NB4 (cell line): ENCODE measurements at places on chromosomes 12 and 14.

GRCh38 chr12:24081606-24082005, 132.1 kb upstream of the SOX5 start:
- DNase-seq = no peak

- no peak for DNase-seq
These were observed 289.8 kb upstream of the RTL1 start for GRCh38 chr14:101193106-101193844.

- no peak for DNase-seq
These were observed 101.6 kb upstream of the PLEKHG7 start for GRCh38 chr12:92601176-92601575.

- DNase-seq = no peak
These were observed 182.6 kb downstream of the CNTN1 start for GRCh38 chr12:40874868-40875267.

DNA sequence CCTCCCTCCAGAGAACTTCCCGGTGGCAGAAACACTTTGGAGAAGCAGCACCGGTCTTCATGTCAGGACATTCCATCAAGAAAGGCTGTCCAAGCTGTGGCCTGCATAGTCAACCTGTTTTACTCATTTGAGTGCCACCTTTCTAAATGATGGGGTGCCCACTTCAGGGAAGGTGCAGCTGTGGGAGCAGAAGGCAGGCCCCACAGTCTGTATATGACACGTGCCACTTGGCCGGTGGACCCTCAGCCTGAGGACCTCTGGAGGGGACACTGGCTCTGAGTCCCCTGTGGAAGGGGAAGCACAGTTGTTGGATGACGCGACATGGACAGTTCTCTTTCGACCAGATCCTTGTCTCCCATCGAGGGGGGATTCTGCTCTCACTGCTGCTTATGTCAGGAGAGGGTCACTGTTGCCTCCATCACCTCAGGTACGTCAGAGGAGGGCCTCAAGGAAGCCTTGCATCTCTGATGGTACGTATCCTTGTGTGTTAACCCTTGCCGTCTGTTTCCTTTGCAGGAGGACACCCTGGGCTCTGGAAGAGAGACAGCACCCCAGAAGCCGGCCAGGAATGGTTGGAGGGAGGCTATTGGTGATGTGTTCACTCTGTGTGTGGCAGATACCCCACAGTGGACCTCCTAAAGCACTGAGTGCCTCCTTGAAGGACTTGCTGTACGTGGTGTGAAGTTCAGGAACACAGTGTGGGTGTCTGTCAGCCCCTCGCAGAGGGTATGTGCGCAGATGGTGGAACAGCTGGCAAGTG, 132.1 kb upstream of the RTL1 start:
- DNase-seq = no peak
